ENCODE measurements at places on chromosomes 5 and 9.

- no peak for DNase-seq
These were observed 37.0 kb downstream of the AFF4 start for GRCh38 chr5:132926437-132926836.

- no peak for DNase-seq
These were observed 311.6 kb upstream of the PRR16 start for GRCh38 chr5:120152472-120152871.

- no peak for DNase-seq
These were observed 2.3 kb upstream of the DNLZ start for GRCh38 chr9:136365775-136366222.

GRCh38 chr5:24767086-24767485, 122.3 kb upstream of the CDH10 start:
- DNase-seq, result no peak

DNA sequence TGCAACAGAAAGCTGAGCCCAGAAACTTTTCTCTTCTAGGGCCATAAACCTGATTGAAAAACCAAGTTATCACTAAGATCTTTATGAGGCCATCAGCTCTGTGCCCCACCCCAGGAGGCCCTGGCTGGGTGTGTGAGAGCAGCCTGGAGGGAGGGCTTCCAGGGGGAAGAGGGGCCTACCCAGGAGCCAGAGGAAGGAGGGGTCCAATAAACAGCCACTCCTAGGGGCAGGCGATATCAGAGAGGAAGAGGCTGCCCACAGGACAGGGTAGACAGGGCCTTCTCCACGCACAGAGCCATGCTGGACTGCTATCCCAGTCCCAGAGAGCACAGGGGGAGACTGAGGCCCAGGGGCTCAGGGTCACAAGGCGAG, 4.5 kb upstream of the CDX1 start:
- DNase-seq, result no peak

DNA sequence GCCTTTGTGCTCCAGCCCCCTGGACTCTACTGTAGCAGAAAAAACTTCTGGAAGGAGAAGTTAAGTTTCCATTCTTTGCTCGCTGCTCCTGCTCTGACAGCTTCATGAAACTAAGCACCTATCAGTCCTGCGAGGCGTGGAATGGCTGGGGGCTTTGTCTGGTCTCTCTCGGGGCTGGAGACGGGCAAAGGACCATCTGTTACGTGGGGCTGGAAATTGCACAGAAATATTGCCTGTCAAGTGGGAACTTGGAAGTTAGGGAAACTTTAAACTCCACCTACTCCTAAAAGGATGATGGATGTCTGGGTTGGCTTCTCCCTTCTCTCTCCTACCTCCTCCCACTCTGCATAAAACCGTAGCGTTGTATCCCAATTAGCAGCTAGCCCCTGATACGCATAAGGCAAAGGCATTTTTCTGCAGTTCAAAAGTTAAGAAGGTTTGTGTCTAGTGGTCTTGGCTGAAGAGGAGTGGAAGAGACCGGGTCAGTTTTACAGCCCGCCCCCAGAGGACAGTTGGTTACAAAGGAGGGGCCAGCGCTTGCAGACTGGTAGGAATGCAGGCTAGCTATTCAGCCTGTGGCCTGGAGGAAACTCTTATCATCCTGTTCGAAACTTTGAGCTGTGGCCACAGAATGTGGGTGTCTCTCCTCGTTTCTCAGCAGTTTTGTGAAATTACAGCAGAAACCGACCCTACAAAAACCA, 1.3 kb downstream of the FBXL7 start:
- no peak for DNase-seq

- no peak for DNase-seq
These were observed 227.3 kb downstream of the DCP2 start for GRCh38 chr5:113203916-113204315.

DNA sequence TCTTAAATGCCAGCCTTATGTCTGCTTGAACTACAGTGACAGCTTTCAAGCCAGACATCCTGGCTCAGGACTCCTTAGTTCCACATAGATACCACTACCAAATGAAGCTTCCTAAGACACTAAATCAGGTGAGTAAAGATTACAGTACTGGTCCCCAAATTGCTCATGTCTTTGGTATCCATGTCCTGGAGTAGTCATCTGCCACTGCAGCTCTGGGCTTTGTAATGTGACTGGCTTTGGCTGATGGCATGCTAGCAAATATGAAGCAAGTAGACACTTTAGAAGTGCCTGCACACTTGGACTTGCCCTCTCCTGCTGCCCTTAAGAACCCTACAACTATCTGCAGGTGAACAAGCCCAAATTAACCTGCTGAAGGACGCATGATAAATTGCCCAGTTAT, 334.9 kb downstream of the BNC2 start:
- no peak for DNase-seq

DNA sequence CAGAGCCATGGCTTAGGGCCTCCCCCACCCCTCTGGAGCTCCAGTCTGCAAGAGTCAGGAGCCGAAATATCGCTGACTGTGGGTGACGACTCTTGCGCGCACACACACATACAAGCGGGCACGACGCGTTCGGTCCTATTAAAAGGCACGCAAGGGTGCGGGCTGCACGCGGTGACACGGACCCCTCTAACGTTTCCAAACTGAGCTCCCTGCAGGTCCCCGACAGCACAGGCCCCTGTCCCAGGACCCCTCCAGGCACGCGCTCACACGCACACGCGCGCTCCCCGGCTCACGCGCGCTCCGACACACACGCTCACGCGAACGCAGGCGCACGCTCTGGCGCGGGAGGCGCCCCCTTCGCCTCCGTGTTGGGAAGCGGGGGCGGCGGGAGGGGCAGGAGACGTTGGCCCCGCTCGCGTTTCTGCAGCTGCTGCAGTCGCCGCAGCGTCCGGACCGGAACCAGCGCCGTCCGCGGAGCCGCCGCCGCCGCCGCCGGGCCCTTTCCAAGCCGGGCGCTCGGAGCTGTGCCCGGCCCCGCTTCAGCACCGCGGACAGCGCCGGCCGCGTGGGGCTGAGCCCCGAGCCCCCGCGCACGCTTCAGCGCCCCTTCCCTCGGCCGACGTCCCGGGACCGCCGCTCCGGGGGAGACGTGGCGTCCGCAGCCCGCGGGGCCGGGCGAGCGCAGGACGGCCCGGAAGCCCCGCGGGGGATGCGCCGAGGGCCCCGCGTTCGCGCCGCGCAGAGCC, at the start of gene GRIN1:
Gene GRIN1 (plus strand): TSS at position 433 of the 746 bp plus-strand sequence. CDS start 333 bp downstream, outside the sequence.
- DNase-seq, result no peak

GRCh38 chr9:111961575-111961974, 65.0 kb downstream of the UGCG start:
- no peak for DNase-seq

- no peak for DNase-seq
These were observed 36.0 kb upstream of the STXBP1 start for GRCh38 chr9:127575875-127576778.

DNA sequence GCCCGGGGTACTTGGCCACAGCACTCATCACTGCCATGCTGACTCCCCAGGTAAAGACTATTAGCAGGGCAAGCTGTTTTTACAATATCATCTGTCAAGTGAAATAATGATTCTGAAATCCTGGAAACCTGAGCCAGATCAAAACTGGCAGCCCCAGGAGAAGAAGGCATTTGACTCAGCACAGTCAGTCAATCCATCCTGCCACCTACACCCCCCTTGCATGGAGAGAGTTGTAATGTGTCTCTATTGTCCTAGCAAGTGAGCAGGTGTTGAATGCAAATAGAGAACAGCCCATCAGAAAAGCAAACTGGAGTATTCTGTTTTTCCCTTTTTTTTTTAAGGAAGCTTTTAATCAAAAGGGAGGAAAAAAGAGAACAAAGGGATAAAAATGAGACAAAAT, 291.2 kb downstream of the BRINP1 start:
- DNase-seq, result no peak

GRCh38 chr9:127722055-127722745, 6.3 kb downstream of the TTC16 start:
- no peak for DNase-seq

DNA sequence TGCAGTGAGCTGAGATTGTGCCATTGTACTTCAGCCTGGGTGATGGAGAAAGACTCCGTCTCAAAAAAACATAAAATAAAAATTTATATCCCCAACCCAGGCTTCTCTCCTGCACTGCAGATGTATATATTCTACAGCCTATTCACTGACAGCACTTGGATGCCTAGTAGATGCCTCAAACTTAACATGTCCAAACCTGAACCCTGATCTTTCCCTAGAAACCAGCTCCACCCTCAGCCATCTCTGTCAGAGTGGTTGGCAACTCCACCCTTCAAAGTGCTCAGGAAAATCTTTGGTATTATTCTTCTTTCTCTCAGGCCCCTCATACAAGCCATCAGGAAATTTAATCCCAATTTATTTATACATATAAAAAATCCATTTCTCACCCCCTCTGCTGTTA, 36.9 kb upstream of the TXN start:
- DNase-seq, result no peak

GRCh38 chr9:33025572-33026342, 684 bp downstream of the DNAJA1 start:
- peak; percentile 80 for DNase-seq

DNA sequence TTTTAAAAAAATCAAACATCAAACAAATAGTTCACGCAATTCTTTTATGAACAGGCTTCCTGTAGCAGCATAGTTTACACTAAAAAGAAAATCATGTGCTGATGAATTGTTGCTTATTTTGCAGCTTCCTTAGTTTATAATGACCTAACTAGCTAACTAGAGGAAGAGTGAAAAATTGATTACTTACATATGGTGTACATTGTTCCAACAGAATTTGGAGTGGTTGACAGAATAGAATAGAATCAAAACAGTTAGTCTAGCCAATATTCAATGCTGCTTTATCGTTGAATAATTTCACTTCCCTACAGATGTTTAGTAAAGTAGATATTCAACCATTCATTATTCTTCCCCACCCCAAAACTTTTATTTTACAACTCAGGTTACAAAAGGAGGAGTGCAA, 4.2 kb downstream of the NMUR2 start:
- DNase-seq, result no peak

DNA sequence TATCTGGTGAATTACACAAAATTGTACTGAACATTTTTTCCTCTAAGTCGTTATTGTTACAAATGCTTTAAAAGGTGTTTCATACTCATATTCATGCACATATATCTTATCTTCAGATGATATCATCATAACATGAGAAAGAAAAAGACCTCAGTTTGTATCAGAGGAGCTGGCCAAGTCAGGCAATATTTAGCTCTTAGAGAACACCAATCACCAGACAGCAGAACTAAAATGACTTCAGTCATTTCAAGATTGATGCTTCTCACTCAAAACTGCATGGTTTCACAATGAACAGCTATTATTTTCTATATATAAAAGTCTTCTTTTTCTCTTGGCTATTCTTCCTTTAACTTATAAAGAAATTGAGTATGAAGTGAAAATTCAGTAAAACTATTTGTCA, 44.6 kb downstream of the TSSK1B start:
- DNase-seq, result no peak

DNA sequence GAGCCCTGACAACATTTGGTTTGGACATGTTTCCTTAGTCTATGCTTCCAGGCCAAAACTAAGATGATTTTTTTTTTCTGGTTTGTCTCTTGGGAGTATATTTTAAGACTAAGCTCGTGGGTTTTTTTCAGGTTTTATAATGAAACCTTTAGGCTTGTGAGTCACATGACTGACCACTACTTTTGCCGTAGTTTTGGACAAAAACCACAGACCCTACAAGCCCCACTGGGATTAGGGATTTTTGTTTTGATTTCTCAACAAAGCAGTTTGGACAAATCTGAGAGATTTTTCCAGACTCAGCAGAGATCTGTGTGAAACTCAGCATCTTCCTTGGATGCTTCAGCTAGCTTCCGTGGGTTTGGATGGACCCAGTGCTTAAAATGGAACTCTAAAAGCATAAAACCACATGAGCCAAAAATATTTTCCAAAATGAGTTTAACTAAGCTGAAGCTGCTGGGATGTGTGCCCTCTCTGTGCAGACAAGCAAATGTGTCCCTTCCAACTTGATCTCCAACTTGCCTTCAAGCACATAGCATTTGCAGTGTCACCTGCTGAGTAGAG, 70.3 kb upstream of the SMIM15 start:
- no peak for DNase-seq

DNA sequence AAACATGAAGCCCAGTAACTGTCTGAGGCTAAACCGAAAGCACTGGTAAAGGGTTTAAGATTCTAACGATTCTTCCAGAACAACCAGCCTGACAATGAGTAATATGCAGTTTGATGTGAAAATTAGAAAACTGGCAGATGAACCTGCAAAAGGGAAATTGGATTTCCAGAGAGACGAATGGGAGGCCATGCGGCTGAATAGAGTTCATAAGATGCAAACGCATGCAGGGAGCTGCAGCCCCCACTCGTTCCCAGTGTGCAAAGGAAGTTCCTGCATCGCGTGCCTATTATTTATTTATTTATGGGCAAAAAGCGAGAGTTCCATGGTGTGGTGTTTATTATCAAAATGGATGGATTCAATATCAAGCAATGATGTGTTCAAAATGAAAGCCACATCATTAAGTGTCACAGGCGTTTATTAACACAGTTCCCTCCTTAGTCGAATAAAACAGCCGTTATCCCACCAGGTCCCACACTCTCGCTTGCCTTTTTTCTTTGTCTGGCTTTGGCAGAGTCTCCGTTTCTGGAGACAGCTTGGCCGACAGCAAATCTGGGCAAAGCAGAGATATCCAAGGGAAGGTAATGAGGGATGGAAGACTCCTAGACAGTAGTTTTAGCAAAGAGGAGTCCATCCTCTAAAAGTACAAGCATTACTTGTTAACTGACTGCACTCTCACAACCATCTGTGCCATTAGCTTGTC, 451.4 kb downstream of the KDM4C start:
- no peak for DNase-seq

- no peak for DNase-seq
These were observed 244.2 kb downstream of the PIK3R1 start for GRCh38 chr5:68459810-68460139.

GRCh38 chr9:98176391-98177259, 15.8 kb downstream of the CORO2A start:
- no peak for DNase-seq

DNA sequence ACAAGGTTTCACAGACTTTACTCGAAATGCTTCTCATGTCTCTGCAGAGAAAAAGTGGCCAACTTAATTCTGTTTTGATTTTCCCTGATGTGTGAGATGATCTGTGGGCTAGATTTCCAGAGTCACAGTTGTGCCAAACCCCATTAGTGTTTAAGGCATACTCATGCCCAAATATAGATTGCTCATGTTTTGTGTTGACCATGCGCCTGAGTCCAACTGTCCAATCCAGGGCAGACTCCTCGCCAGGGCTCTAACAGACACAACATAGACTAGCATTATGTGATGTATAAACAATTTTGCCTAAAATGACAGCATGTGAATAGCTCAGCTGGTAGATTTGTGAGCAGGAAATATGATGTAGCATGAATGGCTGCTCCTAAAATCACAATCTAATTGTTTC, 128.1 kb downstream of the PRDM6 start:
- no peak for DNase-seq

Measured in hematopoietic multipotent progenitor cell treated with erythropoietin and hydrocortisone succinate and interleukin-3 and kit ligand, for 8 days (in vitro differentiated cells).